Breast epithelium (tissue), 4 donors: ENCODE measurements at places on chromosomes 13 and 19. TPM values are rescaled to one million over a fixed set of nuclear protein-coding genes. Genes with fewer than 3 reads are reported as not detected.

The CACNG8 gene
- not detected for total RNA-seq

The ZNF729 gene
- not detected for total RNA-seq

The F10 gene
- 8.2 TPM for total RNA-seq

The HMG20B gene
- total RNA-seq = 142 TPM

The SPRED3 gene
- 0.66 TPM for total RNA-seq

GRCh38 chr19:1097810-1098176 lies 2.6 kb upstream of the POLR2E start:
- no peak for DNase-seq
- H3K4me3 ChIP-seq = no peak overlapping the region
- peak overlapping the region; percentile 97 for H3K27ac ChIP-seq
- H3K27me3 ChIP-seq = no peaks in the 10 kb centered on the region
- H3K36me3 ChIP-seq = no peaks in the 10 kb centered on the region

DNA sequence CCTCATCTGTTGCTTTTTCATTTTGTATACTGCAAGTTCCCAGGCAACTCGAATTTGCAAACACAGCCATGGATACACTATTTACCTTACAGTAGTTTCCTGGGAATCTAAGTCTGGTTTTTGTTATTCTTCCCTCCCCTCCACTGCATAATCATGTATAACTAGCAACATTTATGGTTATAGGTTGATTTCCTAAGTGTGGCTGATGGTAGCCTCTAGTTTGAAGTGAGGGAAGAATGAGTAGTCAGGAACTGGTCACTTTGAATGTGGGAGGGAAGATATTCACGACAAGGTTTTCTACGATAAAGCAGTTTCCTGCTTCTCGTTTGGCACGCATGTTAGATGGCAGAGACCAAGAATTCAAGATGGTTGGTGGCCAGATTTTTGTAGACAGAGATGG lies at the start of gene KCNRG:
KCNRG (plus strand) TSS at position 187 of the 400 bp plus-strand sequence; CDS start at position 237, 50 bp downstream.
- DNase-seq = no peak
- no peaks in the 10 kb centered on the region for H3K36me3 ChIP-seq
- peak within 1 kb of the TSS; percentile 8 for H3K27ac ChIP-seq

- no peaks in the 10 kb centered on the region for H3K27me3 ChIP-seq
- peak overlapping the region; percentile 91 for H3K27ac ChIP-seq
- H3K4me1 ChIP-seq = peaks cover 35% of the 10 kb centered on the region
- H3K36me3 ChIP-seq = no peaks in the 10 kb centered on the region
- H3K4me3 ChIP-seq = peak overlapping the region; percentile 79
Measured at GRCh38 chr19:42216653-42217519, 591 bp downstream of the DEDD2 start.

DNA sequence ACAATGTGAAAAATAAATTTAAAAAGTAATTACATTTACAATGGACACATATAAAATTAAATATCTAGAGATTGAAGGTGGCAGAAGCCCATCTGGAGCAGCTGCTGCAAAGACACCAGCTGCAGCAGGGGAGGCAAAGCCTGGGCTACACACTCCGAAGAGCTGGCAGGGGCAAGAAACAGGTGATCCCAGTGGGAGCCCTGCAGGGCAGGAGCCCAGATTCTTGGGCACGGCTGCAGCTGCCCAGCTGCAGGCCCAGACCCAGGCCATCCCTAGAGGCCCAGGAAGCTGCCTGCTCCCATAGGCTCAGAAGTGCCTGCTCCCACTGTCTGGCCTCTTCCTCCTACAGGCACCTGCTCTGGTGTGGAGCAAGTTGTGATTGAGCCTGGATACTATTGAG lies 1547.9 kb upstream of the SPRY2 start:
- DNase-seq = no peak
- no peaks in the 10 kb centered on the region for H3K36me3 ChIP-seq
- H3K4me1 ChIP-seq = no peaks in the 10 kb centered on the region
- H3K27me3 ChIP-seq = no peaks in the 10 kb centered on the region
- H3K4me3 ChIP-seq = no peak overlapping the region

DNA sequence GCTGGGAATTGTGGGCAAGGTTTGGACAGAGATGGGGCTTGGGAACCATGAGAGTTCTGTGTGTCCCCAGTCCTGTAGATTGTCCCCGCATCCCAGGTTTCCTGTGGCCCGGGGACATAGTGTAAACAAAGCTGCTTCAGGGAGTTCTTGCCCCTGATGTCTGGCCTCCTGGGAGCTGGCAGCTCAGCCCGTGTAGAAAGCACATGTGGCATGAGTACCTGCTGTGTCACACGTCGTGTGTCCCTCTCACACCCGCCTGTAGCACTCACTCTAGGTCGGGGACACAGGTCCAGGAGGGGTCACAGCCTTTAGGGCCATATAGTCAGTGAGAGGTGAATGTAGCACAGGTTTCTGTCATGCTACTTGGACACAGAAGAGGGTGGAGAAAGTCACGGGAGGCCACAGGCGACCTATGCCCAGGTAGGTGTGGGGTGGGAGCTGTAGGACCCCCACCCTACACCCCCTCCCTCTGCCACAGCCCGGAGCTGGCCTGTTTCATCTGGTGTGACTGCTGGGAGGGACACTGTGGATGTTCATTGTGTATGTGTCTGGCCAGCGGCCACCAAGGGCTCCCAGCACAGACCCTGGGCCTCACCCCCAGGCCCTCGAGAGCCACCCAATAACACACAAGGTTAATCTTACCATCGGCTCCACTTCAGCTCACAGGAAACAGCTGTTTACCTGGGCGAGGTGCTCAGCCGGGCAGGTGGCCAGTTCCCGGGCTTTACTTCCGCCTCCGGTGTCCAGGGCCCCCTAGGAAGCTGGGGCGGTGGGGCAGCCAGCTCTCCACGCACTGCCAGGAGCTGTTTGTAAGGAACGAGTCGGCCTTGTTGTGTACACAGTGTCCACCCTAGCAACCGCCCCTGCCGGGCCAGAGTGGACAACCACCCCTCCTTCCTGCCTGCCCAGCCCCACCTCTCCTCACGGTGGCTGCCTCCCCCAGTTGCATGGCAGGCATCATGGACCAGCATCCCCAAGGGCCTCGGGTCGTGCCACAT lies 49.7 kb downstream of the COMP start:
- peak; percentile 38 for DNase-seq
- H3K4me3 ChIP-seq = no peak overlapping the region
- peaks cover 7% of the 10 kb centered on the region for H3K4me1 ChIP-seq
- no peaks in the 10 kb centered on the region for H3K27me3 ChIP-seq

DNA sequence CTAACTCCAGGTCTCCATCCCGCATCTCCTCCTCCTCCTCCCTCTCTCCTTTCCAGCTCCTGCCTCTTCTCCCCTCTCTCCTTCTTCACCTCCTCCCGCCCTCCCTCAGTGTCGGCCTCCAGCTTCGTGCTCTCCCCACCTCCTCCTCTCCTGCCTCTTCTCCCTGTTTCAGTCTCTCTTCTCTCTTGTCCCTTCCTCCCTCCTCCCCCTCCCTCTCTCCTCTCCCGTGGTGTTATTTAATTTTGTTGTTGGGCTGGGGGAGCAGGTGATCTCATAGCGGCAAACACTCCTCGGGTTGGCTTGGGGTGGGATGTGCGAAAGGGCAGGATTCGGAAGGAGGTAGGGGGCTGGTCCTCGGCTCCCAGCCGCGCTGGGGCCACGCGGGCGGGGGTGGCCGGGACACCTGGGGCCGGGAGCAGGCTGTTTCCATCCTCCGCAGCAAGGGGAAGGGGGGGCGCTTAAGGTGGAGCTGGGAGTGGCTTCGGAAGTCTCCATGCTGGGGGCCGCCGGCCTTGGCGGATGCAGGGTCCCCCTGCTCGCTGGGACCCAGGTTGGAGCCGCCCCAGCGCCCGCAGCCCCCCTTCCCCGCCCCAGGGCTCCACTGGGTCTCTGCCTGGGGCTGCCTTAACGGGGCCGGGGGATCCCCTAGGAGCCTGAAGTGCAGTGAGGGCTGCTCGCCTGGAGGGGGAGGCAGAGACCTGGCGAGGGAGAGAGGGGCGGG lies at the start of gene CA11:
CA11 (minus strand) TSS at position 187 of the 721 bp plus-strand sequence. CDS start 555 bp downstream, outside the sequence.
- peak within 1 kb of the TSS; percentile 93 for H3K27ac ChIP-seq
- H3K27me3 ChIP-seq = no peaks in the 10 kb centered on the region
- H3K36me3 ChIP-seq = no peaks in the 10 kb centered on the region
- peaks cover 4% of the 10 kb centered on the region for H3K4me1 ChIP-seq

DNA sequence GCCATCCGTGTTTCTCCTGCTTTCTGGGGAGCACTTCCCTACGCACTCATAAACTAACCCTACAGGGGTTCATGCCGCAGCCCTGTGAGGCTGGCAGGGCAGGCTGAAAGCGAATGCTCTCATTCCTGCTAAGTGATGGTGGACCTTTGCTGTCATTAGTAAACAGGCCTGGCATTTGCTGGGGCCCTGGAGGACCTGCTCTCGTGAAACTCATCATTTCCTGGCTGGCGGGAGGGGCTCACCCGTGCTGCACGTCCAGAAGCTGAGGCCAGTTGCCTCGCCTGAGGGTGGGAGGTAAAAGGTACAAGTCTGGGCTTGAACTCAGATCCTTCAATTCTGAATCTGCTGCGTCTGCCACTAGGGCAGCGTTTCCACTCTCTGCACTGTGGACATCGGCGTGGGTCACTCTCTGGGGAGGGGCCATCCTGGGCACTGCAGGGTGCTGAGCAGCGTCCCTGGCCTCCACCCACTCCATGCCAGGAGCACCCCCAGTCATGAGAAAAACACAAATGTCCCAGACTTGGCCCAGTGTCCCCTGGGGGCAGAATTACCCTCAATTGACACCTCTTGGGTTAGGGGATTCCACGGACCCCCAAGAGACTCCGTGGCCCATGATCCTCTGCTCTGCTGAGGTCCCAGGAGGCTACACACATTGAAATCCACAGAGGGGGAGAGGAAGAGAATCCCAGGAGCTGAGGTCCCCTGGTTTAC lies 7.0 kb downstream of the MOB3A start:
- no peaks in the 10 kb centered on the region for H3K4me1 ChIP-seq
- H3K27ac ChIP-seq = peak overlapping the region; percentile 59
- peak overlapping the region; percentile 5 for H3K4me3 ChIP-seq
- no peaks in the 10 kb centered on the region for H3K36me3 ChIP-seq
- DNase-seq = no peak
- H3K27me3 ChIP-seq = no peaks in the 10 kb centered on the region

- H3K27me3 ChIP-seq = peaks cover 28% of the 10 kb centered on the region
- H3K4me3 ChIP-seq = peak overlapping the region; percentile 49
- H3K4me1 ChIP-seq = peaks cover 34% of the 10 kb centered on the region
- no peak for DNase-seq
Measured at GRCh38 chr19:1470305-1471009, 8.6 kb downstream of the C19orf25 start.

- H3K4me1 ChIP-seq = no peaks in the 10 kb centered on the region
- no peak for DNase-seq
- no peaks in the 10 kb centered on the region for H3K36me3 ChIP-seq
- H3K27me3 ChIP-seq = no peaks in the 10 kb centered on the region
- no peak overlapping the region for H3K27ac ChIP-seq
Measured at GRCh38 chr13:43905435-43906031, 25.8 kb downstream of the LACC1 start.

GRCh38 chr19:39406656-39407409 lies at the start of gene ZFP36:
Gene ZFP36 (plus strand): TSS chr19:39406847. CDS start chr19:39406905, 58 bp downstream.
- H3K27me3 ChIP-seq = no peaks in the 10 kb centered on the region
- H3K27ac ChIP-seq = peak within 1 kb of the TSS; percentile 100
- peak; percentile 91 for DNase-seq

DNA sequence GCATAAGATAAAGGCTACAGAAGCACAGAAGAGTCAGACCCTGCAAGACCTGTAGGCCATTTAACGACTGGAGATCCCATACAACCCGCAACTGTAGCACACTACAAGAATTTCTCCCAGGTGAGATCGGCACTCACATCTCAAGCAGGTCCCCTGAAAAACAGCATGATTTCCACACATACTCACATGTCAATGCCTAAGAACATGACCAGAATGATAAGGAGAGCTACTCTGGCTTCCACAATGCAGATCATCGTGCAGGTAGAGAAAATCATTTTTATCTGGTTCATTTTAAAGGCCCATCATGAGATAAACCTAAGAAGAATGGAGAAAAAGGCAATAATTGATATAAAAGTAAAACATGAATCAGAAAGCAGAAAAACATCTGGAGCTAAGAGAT lies 17.5 kb upstream of the PEG3 start:
- no peak overlapping the region for H3K4me3 ChIP-seq
- no peak overlapping the region for H3K27ac ChIP-seq
- no peaks in the 10 kb centered on the region for H3K36me3 ChIP-seq
- H3K27me3 ChIP-seq = no peaks in the 10 kb centered on the region
- no peak for DNase-seq

DNA sequence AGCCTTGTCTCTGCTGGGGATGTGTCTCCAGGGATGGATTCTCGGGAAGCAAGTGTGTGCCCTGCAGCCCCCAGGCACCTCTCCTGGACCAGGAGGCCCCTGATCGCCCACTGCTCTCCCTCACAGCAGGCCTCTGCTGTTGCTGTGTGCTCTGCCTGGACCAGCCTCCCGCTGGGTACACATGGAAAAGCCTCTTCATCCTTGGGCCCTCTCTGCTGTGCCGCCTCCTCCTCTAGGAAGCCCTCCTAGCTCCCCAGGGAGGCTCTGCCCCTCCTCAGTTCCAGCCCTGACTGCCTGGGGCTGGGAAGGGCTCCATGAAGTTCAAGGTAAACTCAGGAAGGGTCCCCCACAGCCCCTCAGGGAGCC lies 12.0 kb downstream of the NDUFA11 start:
- no peak overlapping the region for H3K4me3 ChIP-seq
- H3K27ac ChIP-seq = no peak overlapping the region
- DNase-seq = no peak
- H3K36me3 ChIP-seq = peaks cover 7% of the 10 kb centered on the region

DNA sequence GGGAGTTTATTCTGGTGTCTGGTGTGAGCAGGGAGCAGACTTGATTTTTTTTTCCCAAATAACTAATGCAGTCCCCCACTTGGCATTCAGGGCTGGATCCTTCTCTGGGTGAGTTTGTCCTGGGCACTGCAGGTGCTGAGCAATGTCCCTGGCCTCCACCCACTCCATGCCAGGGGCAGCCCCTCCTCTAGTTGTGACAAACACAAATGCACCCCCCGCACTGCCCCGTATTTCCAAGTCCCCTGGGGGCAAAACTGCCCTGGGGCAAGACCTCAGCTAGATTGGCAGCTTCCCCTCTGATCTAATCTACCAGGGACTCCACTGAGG lies 6.4 kb downstream of the MOB3A start:
- H3K27ac ChIP-seq = peak overlapping the region; percentile 72
- no peaks in the 10 kb centered on the region for H3K27me3 ChIP-seq
- no peaks in the 10 kb centered on the region for H3K36me3 ChIP-seq
- DNase-seq = no peak
- H3K4me1 ChIP-seq = peaks cover 21% of the 10 kb centered on the region

DNA sequence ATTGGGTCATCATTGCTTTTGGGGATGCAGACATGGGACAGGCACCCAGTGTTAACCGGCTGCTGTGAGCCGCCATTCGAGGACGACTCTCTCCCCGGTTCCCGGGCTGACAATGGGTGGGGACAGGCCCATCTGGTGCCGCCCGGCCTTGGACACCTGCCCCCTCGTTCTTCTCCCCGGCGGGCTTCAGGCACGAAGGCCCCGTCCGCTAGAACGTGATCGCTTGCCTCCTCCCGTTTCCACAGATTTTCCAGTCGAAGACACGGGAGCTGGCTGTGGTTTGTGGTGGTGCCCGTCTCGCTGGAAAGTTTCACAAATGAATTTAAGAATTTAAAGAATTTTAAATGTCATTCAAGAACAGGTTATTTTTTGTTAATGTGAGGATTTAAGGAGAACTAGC lies 2.0 kb downstream of the PALM start:
- H3K27me3 ChIP-seq = no peaks in the 10 kb centered on the region
- peak overlapping the region; percentile 73 for H3K27ac ChIP-seq
- H3K4me3 ChIP-seq = peak overlapping the region; percentile 84
- no peak for DNase-seq
